ENCODE measurements at places on chromosomes 13 and 19.

GRCh38 chr13:44337581-44337980 is 36.0 kb upstream of the SERP2 start:
- no peak for DNase-seq

- no peak for DNase-seq
These were observed 15.9 kb upstream of the SLC35E1 start for GRCh38 chr19:16587833-16588823.

- DNase-seq: no peak
These were observed 6.6 kb downstream of the SIRT2 start for GRCh38 chr19:38892841-38893240.

DNA sequence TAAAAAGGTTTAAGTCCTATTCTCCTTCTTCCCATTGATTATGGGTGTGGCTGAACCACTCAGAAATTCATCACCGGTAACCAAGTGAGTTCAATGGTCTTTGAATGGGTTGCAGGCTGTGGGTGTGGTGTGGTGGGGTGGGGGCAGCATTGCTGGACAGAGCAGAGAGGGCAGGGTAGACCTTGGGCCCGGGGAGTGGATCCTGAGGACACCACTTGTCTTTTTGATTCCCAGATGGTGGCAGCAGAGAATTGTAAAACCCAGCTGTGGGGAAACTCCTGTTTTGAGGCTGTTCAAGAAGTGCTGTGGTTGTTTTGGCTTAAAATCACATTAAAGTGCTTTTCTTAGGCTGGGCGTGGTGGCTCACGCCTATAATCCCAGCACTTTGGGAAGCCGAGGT is 45.8 kb upstream of the RGCC start:
- DNase-seq: no peak

DNA sequence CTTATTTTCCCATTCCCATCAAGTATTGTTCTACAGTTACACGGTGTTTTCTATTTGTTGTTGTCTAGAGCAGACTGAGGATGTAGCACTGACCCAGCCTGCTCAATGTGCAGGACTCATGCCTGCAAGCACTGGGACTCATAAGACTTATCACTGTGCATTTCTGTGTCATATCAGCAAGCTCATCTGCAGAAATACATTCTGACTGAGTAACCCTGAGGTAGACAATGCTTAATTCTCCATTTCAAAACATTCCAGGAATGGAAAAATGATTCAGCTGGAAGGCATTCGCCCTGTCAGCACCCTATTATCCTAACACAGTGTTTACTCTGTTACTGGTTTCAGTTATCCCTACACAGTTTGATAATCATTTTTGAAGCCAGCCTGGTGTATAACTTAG is 2506.4 kb downstream of the PCDH9 start:
- peak; percentile 62 for DNase-seq

- DNase-seq: no peak
These were observed 73.6 kb upstream of the ATP12A start for GRCh38 chr13:24606486-24607170.

- DNase-seq: no peak
These were observed 1.6 kb downstream of the SLC25A30 start for GRCh38 chr13:45416516-45417128.

GRCh38 chr19:7225741-7226140 is 68.5 kb downstream of the INSR start:
- no peak for DNase-seq

- DNase-seq: no peak
These were observed 1.2 kb upstream of the TMC4 start for GRCh38 chr19:54173951-54174834.

DNA sequence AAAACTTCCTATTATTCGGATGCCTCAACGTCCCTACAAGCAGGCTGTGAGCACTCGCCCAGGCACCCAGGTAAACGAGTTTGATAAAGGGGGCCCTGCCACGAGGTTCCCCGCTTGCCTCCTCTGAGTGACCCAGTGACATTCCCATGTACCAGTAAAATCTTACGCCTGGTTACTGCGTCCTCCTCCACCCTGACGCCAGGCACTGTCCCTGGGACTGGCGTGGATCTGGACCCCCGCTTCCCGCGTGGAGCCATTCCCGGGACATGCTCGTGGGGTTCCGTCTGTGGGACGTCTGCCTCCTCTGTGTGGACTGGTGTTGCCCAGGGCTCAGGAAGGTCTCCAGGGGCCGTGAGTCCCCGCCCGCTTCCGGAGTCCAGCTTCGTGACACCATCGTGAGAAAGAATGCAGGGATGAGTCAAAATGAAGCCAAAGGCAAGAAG is 407 bp upstream of the ZNF550 start:
- DNase-seq: no peak

DNA sequence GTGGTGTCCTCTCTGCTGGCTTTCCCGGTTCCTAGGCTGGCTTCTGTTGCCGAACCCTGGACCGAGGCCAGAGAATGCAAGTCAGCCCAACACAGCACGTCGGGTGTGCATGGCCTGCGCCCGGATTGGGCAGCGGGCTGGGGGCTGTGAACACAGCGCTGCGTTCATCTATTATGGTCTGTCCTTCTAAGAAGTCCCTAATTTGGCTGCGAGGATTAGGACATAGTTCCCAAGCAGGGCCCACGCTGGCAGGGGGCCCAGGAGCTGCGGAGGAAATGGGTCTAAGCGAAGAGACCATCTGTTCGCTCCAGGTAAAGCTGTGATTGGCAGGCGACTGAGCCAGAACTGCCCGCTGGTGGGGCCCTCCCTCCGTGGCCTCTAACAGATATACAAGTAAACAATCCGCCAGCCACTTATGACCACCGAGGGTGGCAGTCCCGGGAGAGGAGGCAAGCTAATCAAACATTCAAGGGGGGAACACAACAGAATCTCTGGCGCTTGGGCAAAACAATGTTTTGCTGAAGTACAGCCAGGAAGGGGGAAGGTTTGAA is 6.0 kb downstream of the SYCE2 start:
- no peak for DNase-seq

DNA sequence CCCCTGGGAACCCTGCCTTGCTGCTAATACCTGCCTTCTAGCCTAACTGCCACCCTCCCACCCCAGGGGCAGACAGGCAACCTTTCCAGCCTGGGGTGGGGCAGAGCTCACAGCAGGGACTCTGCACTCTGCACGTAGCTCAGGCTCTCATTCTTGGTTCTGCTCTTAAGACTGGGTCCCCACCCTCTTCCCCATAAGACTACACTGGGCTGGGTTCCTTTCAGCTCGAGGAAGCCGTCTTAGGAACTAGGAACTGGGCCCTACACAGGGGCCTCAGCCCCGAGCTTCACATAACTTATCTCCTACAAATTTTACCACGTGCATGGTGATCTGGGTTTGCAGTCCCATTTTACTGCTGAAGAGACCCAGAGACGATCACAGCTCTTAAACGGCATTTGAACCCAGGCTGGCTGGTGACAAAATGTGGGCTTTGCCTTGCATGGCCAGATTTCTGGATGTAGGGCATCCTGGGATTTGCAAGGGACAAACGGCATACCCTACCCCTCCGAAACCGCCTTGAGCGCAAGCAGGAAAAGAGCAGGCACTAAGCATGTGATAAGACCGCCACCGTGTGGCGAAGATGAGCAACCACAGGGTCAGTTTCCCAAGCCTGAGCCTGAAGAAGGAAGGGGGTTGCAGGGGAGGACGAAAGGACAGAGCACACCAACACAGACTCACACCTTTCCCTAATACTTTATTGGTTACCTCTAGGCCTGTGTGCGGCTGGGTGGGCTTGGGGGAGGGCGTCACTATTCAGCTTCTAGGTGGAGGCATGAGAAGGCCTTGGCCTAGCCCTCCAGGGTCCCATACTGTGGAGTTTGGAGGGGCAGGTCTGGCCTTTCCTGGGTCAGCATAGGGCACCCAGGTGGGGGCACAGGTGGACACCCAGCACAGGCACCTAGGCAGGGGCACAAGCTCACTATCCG is 5.1 kb downstream of the JUNB start:
- no peak for DNase-seq

- no peak for DNase-seq
These were observed 156.5 kb downstream of the KCNRG start for GRCh38 chr13:50171590-50172282.

DNA sequence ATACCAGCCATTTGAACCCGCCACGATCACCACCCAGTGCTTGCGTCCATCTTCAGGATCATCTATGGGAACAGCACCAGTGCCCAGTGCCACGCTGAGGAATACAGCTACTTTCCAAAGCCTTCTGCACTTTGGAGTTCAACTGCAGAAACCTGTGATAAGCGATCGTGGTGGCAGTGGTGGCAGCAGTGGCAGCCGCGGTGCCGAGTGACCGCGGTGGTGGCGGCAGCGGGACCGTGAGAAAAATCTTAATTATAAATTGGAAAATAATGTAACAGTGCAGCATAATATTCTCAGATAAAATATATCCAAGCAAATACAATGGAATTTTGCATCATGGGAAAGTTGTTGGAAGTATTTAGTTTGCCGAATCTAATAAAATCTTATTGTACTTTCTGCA is 2270.9 kb downstream of the PCDH9 start:
- DNase-seq: no peak

DNA sequence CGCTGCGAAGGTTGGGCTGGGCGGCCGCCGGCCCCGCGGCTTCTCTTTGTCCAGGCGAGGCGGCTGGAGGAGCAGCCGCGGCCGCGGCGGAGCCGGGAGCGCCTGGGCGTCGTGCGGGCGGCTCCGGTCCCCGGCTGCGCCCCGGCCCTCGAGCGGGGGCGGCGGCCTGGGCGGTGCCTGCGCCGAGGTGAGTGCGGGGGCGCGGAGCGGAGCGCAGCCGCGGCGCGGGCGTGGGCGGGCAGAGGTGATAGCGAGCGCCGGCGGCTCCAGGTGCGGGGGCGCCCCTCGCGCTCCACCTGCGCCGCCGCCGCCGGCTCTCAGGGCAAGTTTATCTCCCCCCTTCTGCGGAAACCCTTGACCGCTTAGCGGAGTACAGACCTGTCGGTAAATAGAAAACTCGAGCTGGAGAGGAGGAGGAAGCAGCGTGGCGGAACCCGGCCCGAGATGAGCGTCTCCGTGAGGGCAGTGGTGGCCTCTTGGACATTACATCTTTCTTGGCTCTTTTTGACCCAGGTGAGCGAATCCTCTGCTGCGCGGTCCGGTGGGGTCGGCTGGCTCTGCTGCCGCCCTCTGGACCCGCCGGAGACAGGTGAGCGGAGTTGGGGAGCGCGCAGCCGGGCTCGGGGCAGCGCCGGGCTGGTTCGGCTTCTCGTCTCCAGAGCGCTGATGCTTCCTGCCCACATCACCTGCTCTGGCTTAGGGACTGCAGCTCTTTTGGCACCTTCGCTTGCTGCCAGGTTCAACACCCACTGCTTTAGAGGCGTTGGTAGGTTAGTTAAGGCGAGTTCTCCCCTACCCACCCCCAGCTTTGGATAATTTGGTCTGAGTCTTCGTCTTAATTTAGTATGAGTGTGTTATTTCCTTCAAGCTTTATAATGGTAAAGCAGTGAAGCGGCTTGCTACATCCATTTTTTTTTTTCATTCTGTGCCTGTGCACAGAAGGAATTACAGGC is at the start of gene MTUS2:
Gene MTUS2, plus strand, starts transcription at position 241 of the 953 bp plus-strand sequence.
- no peak for DNase-seq

- no peak for DNase-seq
These were observed 8.5 kb upstream of the EEF1AKMT1 start for GRCh38 chr13:20782116-20782708.

GRCh38 chr13:98609756-98610155 is 32.8 kb upstream of the STK24 start:
- no peak for DNase-seq

GRCh38 chr19:39203372-39204341 is at the start of gene SYCN:
SYCN (minus strand) TSS chr19:39204263; CDS start chr19:39204254, 9 bp downstream.
- DNase-seq: no peak

DNA sequence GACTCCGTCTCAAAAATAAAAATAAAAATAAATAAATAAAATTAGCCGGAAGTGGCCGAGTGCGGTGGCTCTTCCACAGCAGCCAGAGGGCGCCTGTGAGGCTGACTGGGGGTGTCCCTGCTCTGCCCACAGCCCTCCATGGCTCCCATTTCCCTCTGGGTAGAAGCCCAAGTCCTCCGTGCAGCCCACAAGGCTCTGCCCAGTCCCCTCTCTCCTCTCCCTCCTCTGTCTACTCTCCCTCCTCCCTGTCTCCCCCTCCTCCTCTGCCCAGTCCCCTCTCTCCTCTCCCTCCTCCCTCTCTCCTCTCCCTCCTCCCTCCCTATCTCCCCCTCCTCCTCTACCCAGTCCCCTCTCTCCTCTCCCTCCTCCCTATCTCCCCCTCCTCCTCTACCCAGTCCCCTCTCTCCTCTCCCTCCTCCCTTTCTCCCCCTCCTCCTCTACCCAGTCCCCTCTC is 20.4 kb downstream of the MISP start:
- no peak for DNase-seq

DNA sequence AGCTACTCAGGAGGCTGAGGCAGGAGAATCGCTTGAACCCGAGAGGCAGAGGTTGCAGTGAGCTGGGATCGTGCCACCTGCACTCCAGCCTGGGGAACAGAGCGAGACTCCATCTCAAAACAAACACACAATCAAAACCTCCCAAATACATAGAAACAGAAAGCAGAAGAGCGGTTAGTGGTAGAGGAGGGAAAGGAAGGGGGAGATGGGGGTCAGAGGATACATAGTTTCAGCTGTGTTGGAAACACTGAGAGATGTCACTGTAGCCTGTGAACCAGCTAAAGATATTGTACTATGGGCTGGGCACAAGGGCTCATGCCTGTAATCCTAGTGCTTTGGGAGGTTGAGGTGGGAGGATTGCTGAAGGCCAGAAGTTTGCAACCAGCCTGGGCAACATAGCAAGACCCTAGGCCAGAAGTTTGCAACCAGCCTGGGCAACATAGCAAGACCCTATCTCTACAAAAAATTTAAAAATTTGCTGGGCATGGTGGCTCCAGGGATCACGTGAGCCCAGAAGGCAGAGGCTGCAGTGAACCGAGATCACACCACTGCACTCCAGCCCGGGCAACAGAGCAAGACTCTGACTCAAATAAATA is 49.9 kb downstream of the GNG7 start:
- no peak for DNase-seq

All from HS-27A (cell line).